ENCODE measurements at places on chromosomes 7 and 10.
A peak's percentile ranks its signal among the peaks of the same experiment; 100 is the strongest.

GRCh38 chr7:37289781-37290180 lies 158.9 kb downstream of the ELMO1 start:
- DNase-seq = no peak

- DNase-seq = no peak
Measured at GRCh38 chr10:43444897-43445466, 8.1 kb downstream of the ZNF487 start.

DNA sequence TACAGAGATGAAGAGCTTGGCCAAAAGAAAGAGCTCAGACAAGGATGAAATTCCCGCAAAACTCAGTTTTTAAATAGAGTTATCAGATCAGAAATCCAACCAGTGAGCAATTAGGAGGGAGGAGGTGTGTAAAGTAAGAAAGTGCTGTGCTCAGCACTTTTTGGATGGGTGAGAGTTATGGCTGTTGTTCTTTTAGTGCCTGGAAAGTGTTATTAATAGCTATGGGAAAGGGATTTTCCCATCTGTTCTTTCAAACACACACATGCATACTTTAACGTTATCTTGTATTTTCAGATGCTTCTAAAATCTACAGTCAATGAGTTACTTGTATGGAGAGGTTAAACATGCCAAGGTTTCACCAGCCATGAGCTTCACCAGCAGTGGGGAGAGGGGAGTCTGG lies 107.3 kb upstream of the TMEM72 start:
- DNase-seq = no peak

- no peak for DNase-seq
Measured at GRCh38 chr10:66538371-66538770, 387.5 kb upstream of the LRRTM3 start.

DNA sequence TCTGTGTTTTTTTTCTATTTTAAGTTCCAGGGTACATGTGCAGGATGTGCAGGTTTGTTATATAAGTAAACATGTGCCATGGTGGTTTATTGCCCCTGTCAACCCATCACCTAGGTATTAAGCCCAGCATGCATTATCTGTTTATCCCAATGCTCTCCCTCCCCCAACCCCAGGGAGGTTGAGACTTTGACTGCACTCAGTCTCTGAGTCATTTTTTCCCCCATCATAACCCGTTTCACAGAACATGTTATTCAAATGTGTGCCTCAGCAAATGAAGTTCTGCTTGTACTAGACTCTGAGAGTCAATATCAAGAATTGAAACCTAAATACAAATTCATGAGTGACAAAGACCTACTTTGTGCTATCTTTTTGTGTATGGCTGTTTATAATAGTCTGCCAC lies 70.0 kb upstream of the CYP26C1 start:
- DNase-seq = no peak

DNA sequence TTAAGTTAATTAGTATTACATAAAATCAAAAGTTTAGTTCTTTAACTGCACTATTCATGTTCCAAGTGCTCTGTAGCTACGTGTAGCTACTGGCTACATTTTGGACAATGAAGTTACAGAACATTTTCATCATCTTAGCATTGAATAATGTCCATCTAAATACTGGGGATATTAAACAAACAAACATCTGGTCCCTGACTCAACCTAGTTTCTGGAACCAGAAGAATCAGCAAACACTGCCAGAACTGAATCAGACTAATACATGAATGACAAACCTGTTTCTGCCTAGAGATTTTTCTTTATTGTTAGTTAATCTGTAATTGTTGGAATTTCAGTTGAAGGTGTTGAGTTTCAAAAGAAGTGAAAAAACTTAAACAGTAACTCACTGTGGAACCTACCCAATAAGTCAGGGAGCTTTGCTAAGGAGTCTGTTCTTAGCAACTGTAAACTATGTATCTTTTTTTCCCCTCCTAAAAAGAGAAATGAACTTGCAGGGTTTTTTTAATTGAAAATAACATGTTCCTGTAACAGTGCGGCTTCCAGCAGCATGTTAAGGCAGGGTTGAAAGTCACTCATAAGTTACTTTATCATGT lies 58.3 kb downstream of the CDK13 start:
- DNase-seq = no peak

GRCh38 chr10:62394556-62395018 lies 20.4 kb downstream of the ZNF365 start:
- DNase-seq = no peak

DNA sequence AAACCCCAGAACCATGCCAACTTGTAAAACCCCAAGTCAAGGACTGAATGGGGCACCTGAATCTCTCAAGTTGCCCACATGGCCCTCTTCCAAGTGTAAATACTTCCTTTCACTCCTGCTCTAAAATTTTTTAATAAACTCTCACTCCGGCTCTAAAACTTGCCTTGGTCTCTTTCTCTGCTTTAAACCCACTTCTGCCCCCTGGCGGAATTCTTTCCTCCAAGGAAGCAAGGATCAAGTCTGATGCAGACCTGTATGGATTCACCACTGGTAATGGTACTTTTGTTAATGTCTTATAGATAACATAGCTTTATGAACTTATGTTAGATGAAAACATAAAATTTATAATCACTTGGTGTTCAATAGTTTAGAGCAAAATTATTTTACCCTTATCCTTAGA lies 33.8 kb downstream of the SLC16A9 start:
- no peak for DNase-seq

DNA sequence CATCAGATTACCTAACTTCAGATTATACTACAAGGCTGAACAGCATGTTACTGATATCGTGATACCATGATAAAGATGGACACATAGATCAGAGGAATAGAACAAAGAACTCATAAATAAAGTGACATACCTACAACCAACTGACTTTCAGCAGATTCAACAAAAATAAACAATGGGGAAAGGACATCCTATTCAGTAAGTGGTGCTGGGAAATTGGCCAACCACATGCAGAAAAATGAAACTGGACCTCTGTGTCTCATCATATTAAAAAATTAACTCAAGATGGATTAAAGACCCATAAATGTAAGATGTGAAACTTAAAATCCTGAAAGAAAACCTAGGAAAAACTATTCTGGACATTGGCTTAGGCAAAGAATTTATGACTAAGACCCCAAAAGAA lies 158.6 kb downstream of the ZEB1 start:
- no peak for DNase-seq

GRCh38 chr10:63917363-63917762 lies 396.2 kb downstream of the REEP3 start:
- DNase-seq = no peak

DNA sequence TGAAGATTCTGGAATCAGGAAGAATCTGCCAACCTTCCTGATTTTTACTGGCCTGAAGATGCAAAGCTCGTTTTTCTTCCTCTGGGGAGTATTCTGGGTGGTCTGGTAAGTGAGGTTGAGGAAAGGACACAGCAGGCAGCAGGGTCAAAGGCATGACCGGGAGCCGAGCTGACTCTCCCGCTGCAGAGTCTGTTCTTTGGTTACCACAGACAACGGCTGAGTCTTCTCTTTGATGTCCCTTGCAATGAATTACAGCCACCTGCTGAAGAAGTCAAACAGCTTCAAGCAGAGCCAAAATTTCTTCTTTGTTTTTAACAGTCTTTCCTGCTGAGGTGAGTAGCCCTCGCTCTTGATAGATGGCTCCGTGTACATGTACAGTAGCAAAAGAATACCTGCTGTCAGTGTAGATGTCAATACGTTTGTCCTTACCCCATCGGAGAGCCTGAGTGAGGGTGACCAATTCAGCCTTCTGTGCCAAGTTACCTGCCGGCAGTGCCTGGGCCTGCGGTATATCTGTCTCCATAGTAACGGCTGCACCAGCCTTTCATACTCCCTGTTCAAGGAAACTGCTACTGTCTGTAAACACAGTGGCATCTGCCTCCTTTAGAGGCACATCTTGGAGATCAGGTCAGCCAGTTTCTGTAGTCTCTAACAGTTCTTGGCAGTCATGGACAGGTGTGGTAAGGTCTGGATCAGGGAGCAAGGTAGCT lies 76.4 kb downstream of the PRR15 start:
- no peak for DNase-seq

DNA sequence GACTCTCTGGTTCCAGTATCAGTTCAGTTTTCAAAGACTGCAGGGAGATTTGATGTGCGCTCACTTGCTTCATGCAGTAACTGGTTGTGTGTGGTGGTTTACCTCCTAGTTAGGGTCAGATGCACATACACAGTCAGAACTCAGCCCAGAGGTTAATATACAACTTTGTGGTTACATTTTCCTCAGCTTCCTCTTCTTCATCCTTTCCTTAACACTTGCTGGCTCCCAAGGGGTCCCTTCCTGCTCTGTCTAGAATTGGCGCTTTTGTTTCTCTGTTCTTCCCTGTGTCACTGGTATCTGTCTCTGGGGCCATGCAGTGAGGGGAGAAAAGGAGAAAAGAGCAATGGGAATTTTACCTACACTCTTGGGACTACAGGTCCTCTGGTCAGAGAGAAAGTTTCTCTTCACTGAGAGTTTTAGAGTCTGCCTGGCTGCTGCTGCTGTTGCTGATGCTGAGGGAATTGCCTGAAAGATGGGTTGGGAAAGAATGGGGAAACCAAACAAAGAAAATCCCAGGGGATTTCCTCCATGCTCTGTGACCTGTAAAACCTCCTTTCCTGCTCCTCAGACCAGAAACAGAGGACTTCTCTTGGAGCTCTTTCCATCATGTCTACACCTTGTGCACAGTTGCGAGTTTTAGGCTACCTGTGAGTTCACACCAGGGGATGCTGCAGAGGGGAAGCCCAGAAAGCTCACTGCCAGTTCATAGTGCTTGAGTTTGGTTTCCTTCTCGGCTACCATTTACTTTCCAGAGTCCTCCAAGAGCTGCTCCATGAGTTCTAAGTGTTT lies 74.6 kb downstream of the WDFY4 start:
- DNase-seq = no peak

- no peak for DNase-seq
Measured at GRCh38 chr7:93690021-93690420, 115.5 kb upstream of the CALCR start.

GRCh38 chr7:19116121-19117090 lies 1.0 kb downstream of the TWIST1 start:
- no peak for DNase-seq

DNA sequence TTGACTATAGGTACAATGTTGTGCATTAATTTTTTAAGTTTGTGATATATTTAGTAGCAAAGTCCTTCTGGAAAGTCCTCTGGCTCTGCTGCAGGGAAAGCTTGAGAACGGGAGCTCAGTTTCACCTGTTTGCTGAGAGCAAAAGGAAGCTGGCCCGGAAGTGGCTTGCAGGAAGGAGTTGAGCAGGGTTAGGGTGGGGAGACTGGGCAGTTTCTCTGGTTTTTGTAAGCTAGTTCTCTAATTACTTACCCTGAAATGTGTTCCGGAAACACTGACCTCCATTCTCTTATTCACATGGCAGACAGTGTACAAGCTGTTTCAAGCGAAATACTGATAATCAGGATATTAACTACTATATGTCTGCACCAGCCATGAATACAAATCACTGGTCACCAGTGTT lies 22.3 kb downstream of the MAP3K8 start:
- DNase-seq = no peak

DNA sequence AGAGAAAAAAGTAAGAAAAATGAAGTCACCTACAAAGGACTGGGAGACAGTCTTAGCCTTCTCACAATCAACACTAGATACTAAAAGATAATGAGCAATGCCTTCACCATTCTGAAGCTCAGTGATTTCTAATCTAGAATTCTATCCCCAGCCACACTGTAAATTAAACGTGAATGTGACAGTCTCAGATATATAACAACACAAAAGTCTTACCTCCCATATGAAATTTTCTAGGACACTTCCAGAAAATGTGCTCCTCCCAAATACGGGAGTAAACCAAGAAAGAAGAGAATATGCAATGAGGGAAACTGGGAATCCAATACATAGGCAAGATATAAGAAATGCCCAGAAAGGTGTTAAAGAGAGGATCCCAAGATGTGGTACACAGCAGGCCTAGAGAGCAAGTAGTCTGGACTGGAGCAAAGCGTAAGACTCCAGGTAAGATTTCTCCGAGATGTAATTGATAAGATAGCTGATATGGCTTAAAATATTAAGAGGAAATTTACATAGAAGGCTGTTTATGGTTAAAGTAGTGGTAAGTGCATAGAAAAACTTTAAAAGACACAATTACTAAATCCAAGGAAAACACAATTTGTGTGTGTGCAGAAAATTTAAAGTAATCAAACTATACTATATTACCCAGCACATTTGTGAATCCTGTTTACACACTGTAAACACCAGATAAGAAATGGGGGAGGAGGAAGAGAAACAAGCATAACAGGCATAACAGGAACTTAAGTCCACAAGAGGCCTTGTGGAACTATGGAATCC lies 44.1 kb downstream of the SGMS1 start:
- DNase-seq = no peak

GRCh38 chr7:131071786-131072504 lies 255.7 kb upstream of the MKLN1 start:
- peak; percentile 40 for DNase-seq

DNA sequence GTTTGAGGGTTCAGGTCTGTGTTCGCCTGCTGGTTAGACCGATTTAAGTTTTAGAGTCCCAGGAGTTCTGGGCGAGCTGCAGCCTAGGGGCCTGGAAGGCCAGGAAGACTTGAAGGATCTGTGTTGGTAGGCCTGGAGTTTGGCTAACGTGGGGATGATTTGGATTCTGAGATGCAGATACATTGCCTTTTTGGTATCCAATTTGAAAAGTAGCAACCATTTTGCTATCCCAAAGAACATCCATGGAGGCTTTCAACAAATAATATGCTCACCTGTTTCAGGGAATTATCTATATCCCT lies 433 bp upstream of the TRIM4 start:
- DNase-seq = no peak

DNA sequence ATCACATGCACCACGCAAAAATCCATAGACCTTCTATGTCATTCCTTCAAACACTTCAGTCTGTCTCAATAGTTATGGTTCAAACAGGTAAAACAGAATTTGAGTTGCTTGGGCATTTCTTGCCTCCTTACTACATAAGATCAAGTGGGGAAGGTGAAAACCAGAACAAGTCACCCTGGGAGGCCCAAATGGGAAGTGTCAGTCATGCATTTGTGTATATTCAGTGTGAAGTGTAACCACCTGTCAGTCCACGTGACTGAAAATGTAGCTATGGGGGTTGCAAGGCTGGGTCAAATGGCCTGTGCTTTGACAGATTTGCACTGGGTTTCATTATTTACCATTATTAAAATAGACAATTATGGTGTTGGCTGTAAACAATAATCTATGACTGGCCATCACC lies 176.6 kb upstream of the VIPR2 start:
- no peak for DNase-seq

DNA sequence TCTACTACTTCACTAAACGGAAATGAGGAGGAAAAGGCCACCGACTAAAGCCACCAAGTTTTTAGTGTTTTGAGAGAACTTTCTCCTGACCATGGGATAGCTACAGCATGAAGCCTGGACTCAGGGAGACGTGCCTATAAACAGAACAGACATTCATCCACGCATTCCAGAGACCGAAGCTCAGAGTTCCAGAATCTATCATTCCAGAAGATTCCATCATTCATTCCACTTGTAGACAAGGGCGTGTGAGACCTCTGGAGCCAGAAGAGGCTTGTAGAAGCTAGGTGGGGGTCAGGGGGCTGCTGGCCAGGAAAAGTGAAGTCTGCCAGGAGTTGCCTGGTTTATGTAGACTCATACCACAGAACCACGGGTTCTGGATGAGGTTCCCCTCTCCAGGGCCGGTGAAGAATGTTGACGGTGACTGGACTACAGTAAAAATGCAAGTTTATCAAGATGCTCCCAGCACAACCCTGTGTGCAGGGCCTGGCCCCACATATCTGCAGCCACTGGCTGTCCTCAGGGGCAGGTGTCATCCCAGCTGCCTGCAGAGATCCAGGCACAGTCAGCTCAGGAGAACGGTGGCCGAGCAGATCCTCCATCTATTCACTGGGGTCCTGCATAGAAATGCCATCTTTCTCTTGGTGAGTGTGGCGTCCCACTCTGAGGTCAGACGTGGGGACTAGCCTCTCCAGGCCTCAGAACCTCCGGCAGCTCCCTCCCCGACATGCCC lies 215.7 kb downstream of the USP6NL start:
- no peak for DNase-seq

All from putamen (tissue), 1 donor.